ENCODE measurements at places on chromosomes 4 and X. TPM values are rescaled to one million over a fixed set of nuclear protein-coding genes. Genes with fewer than 3 reads are reported as not detected.

- H3K27me3 ChIP-seq = no peaks in the 10 kb centered on the region
- no peak overlapping the region for H3K27ac ChIP-seq
- H3K4me1 ChIP-seq = no peaks in the 10 kb centered on the region
- no peak for DNase-seq
These were observed 54.1 kb upstream of the VEGFD start for GRCh38 chrX:15438332-15438731.

DNA sequence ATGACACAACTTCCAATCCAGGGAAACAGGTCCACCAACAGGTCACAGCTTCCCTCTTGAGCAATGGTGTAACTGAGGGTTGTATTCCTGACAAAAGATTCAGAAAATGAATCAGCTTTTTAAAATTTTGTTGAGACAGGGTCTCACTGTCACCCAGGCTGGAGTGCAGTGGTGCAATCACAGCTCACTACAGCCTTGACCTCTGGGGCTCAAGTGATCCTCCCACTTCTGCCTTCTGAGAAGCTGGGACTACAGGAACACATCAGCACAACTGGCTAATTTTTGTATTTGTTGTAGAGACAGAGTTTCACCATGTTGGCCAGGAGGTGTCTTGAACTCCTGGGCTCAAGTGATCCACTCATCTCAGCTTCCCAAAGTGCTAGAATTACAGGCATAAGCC lies 43.7 kb downstream of the SAT1 start:
- no peak overlapping the region for H3K4me3 ChIP-seq
- no peaks in the 10 kb centered on the region for H3K36me3 ChIP-seq
- no peak overlapping the region for H3K27ac ChIP-seq
- H3K27me3 ChIP-seq = no peaks in the 10 kb centered on the region
- no peaks in the 10 kb centered on the region for H3K4me1 ChIP-seq
- DNase-seq = no peak

DNA sequence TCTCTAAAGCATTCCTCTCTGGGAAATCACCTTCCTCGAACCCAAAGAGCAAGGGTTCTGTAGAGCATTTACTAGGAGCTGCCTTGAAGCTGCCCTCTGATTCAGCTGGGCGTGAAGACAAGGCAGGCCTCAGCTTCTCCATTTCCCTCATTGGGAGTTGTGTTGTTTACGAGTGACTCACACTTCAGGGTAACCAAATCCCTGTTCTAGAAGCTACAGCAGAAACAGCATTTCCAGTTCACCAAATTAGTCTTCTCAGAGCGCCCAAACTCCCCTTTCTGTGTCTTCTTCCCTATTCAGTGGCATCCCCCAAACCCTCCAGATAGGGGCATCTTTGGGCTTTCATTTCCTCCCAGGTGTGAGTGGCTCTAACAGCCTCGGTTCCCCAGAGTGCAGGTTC lies 863 bp upstream of the XPNPEP2 start:
- H3K4me3 ChIP-seq = no peak overlapping the region
- no peak for DNase-seq
- no peaks in the 10 kb centered on the region for H3K27me3 ChIP-seq

DNA sequence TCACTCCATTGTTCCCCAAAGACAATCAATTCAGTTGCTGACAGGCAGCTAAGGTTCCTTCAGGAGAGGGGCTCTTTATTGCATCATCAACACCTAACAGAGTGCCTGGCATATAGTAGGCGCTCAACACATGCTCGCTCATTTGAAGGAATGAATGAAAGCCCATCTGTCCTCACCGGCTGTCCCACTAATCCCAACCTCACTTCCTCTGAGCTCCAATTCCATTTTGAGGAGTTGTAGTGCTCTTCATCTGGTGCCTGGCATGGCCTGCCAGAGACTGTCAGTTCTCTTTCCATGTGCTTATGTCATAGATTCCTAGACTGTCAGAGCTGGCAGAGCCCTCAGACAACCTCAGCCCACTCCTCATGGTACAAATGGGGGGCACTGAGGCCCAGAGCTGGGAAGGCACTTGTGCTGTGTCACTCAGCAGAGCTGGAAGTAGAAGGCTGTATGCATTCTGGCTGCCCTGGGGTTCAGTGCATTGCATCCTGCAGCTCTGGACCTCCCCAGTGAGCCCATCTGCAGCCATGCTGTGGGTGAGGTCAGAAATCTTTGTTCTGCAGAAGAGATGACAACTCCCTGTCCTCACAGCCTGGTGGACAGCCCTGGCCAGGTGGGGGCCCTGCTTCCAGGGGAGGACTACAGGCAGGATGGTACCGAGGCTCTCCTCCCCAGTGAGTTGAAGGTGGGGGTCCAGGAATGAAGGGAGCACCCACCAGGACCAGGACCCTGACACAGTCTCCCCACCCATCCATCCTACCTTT lies 134.9 kb upstream of the PJA1 start:
- H3K4me1 ChIP-seq = no peaks in the 10 kb centered on the region
- H3K27ac ChIP-seq = no peak overlapping the region
- DNase-seq = no peak
- H3K36me3 ChIP-seq = no peaks in the 10 kb centered on the region

The PCSK1N gene
- total RNA-seq = 3.5 TPM

The GYG2 gene
- total RNA-seq = not detected

The CCDC160 gene
- not detected for total RNA-seq

Measured in CD4-positive, alpha-beta T cell (primary cell).